ENCODE measurements at places on chromosomes 7 and 10.

GRCh38 chr10:32738958-32739357, 219.1 kb downstream of the ITGB1 start:
- no peak for DNase-seq

DNA sequence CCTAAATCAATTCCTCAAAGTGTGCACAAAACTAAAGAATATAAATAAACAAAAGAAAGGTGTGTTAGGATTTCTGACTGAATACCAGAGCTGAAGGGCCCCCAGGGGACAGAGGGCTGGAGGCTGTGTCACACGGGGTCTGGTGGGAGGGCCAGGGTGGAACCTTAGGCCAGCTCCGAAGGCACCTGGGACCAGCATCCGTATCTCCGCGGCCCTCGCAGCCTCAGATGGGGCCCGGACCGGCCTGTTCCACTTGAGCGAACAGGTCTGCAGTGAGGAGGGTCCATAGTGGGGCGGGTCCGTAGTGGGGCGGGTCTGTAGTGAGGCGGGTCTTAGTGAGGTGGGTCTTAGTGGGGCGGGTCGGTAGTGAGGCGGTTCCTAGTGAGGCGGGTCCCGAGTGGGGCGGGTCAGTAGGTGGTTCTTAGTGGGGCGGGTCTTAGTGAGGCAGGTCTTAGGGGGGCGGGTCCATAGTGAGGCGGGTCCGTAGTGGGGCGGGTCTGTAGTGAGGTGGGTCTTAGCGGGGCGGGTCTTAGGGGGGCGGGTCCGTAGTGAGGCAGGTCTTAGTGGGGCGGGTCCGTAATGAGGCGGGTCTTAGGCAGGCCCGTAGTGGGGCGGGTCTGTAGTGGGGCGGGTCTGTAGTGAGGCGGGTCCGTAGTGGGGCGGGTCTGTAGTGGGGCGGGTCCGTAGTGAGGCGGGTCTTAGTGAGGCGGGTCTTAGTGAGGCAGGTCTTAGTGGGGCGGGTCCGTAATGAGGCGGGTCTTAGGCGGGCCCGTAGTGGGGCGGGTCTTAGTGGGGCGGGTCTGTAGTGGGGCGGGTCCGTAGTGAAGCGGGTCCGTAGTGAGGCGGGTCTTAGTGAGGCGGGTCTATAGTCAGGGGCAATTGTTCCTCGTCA, 15.1 kb downstream of the GPR146 start:
- DNase-seq = no peak

DNA sequence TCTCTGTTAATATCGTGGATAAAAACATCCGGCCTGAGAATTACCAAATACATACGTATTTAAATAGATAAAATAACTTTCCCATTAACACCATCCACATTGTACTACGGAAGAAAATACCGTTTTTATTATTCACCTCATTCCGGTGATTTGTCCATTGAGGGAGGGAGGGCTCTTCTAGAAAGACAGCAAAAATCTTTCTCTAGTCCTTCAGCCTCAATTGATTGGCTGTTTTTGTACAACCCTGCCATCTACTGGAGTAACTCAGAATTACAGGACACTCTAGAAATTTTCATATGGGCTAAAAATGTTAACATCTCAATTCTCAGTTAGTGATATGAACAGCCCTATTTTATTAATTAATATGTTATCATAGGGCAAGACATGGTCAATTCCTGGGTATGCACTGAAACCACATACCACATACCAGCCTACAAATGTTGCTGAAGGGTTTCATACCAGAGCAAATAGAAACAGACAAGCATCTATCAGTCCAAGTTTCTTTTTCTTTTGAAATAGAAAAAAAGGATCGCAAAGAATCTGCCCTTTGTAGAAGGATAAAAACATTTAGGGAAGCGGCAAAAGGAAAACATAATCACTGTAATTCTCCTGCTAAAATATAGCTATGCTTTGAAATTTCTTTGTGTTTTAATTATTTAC, 55.8 kb upstream of the CDCA7L start:
- DNase-seq = no peak

GRCh38 chr7:86448856-86449255, 194.9 kb upstream of the GRM3 start:
- DNase-seq = no peak

GRCh38 chr10:83205861-83206260, 933.4 kb upstream of the GHITM start:
- no peak for DNase-seq

DNA sequence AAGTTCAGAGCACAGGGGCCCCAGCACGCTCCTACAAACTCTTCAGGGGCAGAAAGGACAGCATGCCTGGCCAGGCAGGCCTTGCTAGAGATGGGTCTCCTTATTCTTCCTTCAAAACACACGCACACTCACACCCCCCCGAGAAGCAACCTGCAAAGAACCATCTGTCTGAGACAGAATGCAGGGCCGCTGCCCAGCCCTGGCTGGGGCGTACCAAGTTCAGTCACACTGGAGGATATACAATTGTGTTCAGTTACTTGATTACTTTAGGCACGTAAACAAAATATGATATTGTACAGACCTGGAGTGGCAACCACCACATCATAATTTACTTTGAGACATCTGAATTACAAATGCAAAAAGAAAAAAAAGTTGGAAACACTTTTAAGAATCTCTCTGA, 5.7 kb downstream of the FAM53B start:
- DNase-seq = no peak

DNA sequence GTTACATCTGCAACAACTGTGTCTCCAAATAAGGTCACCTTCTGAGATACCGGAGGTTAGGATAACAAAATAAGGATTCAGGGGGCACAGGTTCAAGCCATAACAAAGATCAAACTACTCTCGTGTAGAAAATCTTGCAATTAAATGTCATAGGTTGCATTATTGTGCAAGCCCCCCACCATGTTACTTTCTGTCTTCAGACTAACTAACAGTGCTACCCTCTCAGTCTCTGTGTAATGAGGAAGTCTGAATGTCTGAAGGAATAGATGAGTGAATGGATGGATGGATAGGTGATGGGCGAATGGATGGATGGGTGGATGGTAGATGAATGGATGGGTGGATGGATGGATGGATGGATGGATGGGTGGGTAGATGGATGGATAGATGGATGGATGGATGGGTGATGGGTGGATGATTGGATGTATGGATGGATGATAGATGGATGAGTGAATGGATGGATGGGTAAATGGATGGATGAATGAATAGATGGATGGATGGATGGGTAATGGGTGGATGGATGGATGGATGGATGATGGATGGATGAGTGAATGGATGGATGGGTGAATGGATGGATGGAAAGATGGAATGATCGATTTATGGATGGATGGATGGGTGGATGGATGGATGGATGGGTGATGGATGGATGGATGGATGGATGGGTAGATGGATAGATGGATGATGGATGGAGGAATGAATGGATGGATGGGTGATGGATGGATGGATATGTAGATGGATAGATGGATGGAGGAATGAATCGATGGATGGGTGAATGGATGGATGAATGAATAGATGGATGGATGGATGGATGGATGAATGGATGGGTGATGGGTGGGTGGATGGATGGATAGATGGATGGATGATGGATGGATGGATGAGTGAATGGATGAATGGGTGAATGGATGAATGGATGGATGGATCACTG, 557.3 kb upstream of the FOXK1 start:
- DNase-seq = no peak

DNA sequence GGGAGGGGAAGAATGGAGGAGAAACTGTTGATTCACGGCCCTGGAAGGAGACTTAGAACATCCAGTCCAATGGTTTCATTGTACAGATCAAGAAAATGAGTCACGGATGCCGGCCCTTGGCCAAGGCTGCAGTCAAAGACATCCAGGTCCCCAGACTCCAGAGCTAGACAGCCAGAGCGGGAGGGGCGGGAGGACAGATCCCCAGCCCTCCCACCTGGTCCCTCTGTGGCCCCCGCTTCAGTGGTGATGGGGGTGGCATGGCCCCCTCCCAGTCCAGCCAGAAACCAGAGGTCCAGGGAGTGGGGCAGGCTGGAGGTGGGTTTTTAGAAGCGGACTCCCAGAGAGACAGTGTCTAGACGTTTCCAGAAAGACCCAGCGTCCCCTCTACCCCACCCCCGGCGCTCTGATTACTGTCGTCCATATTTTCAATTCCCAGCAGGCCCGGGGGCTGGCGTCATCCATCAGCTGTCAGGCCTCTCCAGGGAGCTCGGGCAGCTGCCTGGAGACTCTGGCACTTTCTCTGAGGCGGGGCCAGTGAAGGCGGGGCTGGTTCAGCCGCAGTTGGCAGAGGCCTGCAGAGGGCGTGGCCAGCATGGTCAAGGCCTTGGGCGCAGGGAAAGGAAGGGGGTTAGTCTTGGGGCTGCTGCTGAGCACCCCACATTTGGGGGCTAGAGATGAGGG, 8.0 kb upstream of the HSPB1 start:
- DNase-seq = no peak

GRCh38 chr10:43181146-43181545, 42.9 kb downstream of the CSGALNACT2 start:
- DNase-seq = no peak

GRCh38 chr10:31317652-31318381, 1.2 kb upstream of the ZEB1 start:
- DNase-seq = peak; percentile 50

DNA sequence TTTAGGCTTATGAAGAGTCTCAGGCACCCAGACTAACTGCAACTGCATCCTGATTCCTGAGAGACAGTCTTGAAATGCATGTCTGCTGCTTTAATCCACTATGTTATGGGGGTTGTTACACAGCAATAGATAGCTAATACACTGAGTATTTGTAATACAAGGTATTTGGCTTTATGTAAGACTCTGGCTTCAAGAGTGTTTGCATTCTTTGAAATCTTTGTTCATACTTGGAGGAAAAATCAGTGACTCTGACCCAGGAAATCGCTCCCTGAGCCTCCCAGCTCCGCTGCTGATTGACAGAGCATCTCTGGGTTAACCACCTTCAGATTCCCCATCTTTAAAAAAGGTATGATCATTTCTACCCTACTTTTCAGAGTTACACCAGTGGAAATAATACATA, 133.9 kb downstream of the MTPAP start:
- DNase-seq = no peak
